A172 (cell line): ENCODE measurements at places on chromosomes 1 and 21.

- peak; percentile 79 for DNase-seq
Observed at GRCh38 chr1:234260578-234260977, 112.7 kb upstream of the COA6 start.

DNA sequence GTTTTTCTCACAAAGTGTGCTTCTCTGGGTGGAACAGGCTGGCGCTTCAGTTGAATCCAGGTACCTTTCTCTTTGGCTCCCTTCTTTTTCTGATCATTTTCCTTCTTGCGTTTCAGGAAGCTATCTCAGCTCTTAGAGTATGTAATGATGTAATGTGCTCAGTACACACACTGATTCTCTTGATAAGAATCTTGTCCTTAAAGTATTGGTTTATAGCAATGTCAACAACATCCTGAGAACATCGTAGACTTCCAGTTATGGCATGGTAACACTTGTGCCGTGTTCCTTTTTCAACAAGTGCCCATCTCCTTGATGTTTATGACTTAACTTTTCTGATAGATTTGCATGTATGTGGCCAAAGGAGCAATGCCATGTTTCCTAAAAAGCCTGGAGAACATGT lies 11.7 kb upstream of the ABCD3 start:
- no peak for DNase-seq

GRCh38 chr1:207579436-207579799 lies 65.5 kb upstream of the CR1L start:
- peak; percentile 83 for DNase-seq

DNA sequence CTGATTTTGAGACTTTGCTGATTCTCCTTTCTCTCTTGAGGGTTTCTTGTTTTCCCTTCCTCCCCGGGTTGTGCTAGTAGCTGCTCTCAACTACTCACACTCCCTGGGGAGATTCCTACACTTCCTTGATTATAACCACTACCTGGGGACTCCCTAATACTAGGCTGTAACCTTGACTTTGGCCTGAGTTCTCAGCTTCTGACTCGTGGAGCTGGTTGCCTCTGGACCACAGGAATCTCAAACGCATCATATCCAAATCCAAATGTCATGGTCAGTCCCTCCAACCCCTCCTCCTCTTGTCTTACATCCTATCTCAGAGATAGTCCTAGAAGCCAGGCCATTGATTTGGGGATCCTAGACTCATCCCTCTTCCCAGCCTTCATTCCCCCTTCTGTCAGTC lies 12.0 kb downstream of the MOV10 start:
- DNase-seq: no peak

- DNase-seq: no peak
Observed at GRCh38 chr1:106072909-106073600, 983.4 kb upstream of the PRMT6 start.

DNA sequence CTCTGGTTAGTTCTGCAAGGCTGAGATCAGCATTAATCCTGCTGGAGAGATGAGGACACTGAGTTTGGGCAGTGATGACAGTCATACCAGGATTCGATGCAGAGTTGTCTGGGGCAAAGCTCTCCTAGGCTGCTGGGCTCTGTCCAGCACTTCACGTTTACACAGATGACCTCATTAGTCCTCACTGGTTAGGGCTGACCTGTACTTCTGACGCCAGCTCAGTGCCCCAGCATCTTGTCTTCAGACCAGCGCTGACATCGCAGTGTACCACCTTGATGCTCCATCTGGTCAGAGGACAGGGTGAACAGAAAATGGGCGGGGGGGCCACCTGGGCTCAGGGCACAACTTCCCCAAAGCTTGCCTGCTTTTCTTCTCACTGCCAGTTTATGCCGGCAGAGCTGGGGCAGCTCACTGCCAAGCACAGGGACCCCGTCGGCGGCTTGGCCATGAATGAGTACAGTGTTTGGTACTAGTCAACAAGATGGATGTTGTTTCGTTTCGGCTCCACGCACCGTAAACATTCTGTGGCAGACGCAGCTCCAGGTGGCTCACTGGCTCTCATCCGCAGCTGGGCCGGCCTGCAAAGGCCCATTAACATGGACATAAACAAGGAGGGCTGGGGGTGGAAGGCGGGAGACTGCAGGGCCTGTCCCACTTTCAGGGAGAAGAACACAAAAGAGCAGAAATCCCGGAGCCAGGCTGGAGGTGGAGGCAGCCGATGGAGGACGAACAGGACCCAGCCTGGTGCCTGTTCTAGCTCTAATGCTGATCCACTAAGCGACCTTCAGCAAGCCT lies 118.7 kb downstream of the GLIS1 start:
- peak; percentile 7 for DNase-seq

DNA sequence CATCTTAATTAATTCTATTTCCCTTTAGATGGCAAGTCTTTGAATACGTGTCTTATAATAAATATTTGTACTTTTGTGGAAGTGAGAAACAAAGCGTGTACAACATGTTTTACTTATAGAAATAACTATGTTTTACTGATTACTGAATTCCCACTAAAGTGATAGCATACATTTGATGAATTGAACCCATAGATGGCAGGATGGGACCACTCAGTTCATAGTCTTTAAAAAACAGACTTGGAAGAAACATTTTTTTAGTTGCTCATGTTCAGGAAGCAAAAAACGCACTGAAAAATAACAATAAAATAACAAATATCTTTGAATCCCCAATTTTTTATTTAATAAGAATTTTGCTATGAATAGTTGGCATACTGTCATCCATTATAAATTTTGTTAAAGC lies 507.1 kb upstream of the ZRANB2 start:
- DNase-seq: no peak

DNA sequence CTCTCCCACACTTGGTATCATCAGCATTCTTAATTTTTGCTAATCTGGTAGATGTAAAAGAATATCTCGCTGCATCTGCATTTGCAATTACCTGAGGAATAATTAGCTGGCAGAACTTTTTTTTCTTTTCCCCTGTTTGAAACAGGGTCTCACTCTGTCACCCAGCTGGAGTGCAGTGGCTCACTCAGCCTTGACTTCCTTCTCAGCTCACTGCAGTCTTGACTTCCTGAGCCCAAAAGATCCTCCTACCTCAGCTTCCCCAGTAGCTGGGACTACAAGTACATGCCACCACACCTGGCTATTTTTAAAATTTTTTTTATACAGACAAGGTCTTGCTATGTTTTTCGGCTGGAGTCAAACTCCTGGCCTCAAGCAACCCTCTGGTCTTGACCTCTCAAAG lies 35.4 kb upstream of the ENAH start:
- DNase-seq: no peak

DNA sequence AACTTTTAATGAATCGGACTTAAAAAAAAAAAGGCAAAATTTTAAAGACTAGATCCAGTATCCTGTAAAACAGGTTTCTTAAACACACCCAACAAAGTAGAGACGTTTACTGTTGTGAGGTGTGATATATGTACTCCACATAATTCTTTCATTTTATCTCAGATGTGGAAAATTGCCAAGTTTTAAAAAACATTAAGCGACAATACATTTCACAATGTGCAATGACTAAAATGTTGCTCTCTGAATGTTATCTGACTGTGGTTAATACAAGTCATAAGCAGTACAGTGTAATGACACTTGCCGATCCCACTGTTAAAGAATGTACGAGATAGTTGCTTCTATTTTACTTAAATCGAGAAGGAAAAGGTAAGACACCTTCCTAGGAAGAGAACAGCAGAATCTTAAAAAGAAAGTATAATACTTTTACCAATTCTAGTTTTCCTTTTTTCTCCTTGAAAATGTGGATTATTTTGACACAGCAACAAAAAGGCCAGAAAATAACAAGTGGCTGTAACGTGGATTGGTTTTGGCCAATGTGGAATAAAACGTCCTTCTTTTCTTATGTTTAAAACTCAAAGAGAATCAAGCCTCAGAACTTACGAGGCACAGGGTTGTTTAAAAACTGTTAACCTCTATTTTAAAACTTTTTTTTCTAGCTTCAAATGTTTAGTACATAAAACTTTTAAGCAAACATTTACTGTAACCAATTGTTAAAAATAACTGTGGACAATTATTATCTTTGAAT lies 51.4 kb downstream of the TP53BP2 start:
- DNase-seq: no peak

GRCh38 chr1:187787736-187788135 lies 959.0 kb downstream of the PLA2G4A start:
- no peak for DNase-seq

- no peak for DNase-seq
Observed at GRCh38 chr1:46193285-46193684, 4.9 kb downstream of the POMGNT1 start.
